ENCODE measurements at places on chromosomes 3 and 15.

DNA sequence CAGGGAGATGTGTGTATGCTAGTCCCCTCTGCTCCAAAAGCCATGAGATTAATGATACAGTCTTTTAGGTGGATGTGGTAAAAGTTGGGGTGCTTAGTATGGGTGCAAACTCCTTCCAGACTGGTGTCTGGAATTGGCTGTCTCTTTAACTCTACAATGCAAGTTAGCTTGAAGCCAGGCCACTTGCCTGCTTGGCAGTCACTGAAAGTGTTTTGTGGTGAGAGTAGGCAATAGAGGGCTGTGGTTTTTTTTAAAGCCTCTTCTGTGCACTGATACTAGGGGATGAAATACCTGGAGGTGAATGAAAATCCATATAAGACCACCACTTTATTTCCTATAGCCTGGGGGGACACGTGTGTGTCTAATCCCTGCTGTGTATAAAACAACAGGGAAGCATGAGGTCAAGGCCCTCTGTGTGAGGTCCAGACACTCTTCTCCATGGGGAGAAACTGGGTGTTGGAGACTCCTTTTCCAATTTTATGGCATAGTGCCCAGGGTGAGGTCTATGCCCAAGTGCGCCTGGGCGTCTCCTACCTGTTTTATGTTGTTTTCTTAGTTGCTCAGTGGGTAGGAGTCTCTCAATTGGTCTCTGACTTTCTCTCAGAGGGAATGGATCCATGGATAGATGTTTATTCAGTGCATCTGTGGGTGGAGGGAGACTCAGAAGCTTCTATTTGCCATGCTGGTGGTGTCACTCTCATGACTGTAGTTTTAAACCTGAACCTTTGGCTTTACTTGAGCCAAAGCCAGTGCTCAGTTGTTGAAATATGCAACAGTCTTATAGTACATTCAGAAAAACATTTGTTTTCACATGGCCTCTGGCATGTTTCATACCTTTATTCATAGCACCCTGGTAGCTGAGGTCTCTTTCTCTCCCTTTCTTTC lies 327.8 kb upstream of the ATP11B start:
- no peak for DNase-seq

GRCh38 chr3:29745232-29745870 lies 464.5 kb downstream of the RBMS3 start:
- DNase-seq = no peak

DNA sequence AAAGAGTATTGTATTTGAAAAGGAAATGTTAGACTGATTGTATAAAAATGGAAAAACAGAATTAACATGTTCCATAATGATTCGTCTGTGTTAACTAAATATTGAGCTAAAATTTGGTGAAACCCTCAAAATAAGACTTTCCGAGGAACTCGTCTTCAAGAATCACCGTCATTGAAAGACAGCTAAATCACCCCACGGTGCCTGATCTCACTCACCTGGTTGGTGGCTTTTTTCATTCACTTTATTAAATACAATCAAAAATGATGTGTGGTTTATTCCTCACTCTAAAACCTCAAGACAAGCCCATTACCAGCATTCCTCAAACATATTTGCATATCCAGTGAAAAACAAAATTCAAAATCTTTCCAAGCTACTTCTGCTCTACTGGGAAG lies 153.9 kb downstream of the FOXP1 start:
- no peak for DNase-seq

DNA sequence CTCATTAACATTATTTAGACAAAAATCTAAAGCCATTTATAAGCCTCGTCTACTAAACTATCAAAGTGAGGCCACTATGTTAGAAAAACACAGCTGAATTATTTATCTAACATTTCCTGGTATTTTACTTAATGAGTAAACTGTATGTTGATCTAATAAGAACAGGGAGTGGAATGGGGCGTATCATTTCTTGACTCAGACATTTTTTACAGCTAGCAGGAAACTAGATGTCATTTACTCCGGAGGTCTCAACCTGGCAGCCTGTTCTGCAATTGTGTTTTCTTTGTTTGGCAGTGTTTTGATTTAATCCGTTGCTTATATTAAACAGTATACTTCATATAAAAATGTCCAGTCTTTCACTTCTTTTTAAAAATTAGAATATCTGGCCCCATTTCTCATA lies 79.1 kb upstream of the ABI3BP start:
- no peak for DNase-seq

GRCh38 chr3:52190294-52191074 lies 7.5 kb upstream of the ALAS1 start:
- DNase-seq = no peak

DNA sequence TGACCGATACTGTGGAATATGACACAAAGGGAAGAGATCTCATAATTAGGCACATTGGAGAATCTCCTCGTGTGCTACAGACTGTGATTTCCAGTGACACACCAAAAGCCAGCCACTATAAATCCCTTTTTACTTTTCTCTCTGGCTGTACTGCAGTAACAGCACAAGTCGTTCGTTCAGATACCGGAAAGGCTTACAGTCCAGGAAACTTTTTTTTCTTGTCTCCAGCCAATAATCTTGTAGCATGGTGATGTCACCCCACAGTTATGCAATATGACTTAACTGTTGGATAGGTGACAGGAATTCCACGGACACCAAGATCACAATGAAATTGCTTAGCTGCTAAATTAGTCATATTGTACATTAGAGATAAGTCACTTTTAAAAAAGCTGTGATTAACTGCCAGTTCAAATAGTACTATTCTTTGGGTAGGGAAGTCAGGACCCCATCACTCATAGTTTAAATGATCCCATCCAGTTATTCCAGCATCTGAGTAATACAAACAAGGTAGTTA lies 36.3 kb upstream of the TSC22D2 start:
- DNase-seq = no peak

DNA sequence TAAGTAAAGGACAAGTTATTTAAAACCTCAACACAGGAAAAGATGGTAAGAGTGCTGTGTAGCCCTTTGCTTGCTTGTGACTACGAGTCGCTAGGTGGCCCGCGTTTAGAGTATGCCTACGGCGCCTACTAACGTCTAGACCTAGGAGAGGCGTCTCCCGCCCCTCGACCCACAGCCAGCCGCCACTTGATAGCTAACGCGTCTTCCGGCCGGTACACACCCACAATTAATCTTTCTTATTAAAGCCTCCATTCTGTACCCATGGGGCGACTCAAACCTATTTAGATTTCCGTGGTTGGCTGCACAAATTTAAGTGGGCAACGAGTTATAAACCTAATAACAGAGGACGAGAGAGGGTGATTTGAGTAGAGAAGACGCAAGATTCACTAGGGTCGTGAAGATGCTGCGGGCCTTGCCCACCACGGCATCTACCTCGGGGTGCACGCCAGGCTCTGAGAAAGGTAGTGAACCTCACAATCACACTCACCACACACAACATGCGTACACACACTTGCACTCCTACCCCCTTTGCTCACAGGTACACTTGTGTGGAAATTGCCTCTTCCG lies 12.0 kb downstream of the SOX2 start:
- DNase-seq = no peak

DNA sequence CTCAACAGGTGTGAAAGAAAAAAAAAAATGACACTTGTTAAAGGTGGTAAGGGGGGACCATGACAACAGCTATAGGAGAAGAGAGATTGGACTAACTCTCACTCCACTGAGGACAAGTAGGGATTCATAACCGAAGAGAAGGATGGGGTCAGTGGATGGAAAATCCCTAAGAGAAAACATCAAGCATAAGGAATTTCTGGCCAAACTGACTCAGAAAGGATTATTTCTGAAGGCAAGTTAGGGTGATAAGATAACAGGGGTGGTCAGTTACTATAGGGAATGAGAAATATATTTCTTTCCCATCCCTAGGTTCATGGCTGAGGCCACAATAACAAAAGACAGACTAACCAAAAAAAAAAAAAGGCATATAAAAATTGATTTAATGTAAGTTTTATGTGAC lies 9.5 kb upstream of the RARB start:
- no peak for DNase-seq

GRCh38 chr15:26729030-26729429 lies 43.8 kb downstream of the GABRB3 start:
- DNase-seq = no peak

DNA sequence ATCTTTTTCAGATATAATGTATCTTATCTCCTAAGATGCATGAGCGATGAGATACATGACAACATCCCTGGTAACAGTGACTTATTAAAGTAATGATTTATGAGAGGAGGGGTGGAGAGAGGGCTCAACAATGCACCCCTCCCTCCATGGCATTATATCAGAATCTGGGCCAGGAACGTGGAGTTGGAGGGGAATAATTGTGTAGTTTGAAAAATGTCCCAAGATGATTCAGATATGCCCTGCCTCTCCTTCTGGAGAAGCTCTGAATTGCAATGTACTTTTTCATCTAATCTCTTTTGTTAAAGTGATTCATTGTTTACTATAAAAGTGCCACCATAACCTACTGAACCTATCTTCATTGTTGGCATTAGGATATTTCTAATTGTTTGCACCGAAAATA lies 86.5 kb downstream of the FRMD4B start:
- no peak for DNase-seq

DNA sequence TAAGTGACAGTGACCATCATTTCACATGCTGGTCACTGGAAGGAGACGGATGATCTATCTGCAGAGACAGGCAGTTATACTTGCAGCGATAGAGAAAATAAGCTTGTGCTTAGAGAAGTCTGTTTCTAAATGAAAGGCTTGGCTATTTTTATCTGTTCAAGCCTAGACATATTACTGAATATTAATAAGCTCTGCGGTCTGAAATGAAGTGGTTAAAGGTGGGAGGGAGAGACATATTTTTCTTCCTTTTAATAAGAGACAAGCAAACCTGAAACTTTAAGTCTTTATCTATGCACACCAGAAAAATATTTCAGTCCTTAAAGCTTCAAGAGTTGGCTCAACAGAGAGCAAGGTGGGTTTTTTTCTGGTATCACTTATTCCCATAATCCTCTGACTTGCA lies 99.0 kb downstream of the CD200R1L start:
- no peak for DNase-seq

DNA sequence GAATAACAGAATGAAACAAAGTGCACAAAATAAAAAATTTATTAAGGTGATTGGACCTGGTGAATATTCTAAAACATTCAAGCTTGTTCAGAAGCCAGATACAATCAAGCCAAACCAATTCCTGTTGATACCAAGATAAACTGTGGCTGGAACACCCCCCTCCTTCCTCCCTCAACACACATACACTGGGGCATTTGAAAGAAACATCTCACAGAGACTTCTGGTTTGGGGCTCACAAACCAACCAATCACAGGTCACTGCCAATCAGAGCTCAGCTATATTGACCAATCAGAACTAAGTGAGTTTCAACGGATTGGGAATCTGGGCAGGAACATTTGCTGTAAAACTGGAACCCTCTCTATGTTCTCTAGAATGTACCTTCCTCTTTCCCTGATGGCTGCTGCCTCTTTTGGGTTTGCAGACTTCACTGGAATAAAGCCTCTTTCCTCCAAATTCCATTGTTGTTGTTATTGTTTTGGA lies 340.6 kb upstream of the GOLIM4 start:
- no peak for DNase-seq

Data from stimulated activated CD8-positive, alpha-beta memory T cell treated with anti-CD3 and anti-CD28 coated beads, Interleukin-15, amount 100 ng/mL, for 1 hour (primary cell).